ENCODE measurements at places on chromosomes 1 and 21. TPM values are rescaled to one million over a fixed set of nuclear protein-coding genes. Genes with fewer than 3 reads are reported as not detected.

The HSD11B1 gene
- 4.2 TPM for total RNA-seq

The PIGV gene
- total RNA-seq: 15.3 TPM

The RASSF5 gene
- total RNA-seq: 2.6 TPM

The FMO4 gene
- 15.2 TPM for total RNA-seq
